ENCODE measurements at places on chromosomes 4 and X.

- no peak for DNase-seq
Observed at GRCh38 chr4:32858971-32859370, 2138.8 kb downstream of the PCDH7 start.

DNA sequence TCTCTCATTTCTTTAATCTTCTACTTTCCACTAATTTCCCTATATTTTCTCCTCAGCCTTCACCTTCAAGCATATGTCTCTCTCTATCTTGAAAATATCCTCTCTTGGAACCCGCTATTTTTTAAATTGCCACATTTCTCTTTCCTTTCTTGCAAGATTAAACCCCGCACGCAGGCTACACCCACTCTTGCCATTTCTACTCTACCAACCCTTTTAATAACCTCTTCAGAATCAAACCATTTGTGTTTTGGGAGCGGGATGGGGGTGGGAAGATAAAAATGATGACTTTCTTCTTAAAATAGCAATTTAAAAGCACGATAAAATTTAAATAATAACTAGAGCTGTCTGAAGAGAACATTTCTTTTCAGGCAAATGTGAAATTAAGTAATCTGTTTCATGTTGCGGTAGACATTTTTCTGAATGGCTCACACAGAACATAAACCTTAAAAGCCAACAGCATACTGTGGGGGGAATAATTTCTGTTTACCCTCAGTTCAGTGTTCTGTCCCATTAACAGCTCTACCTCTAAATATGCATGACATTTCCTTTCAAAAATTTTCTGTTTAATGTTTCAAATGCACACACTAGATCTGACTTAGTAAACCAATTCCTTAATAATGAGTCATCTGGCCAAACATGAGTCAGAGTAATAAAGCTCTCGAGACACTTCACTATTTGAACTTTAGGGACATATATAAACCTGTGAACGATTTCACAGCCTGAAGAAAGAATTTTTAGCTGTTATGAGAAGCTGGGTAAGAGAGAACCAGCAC lies 20.5 kb downstream of the ARSJ start:
- DNase-seq = no peak

- no peak for DNase-seq
Observed at GRCh38 chr4:60241866-60242265, 958.3 kb upstream of the ADGRL3 start.

GRCh38 chr4:139851133-139851532 lies 185.5 kb downstream of the MGST2 start:
- DNase-seq = no peak

DNA sequence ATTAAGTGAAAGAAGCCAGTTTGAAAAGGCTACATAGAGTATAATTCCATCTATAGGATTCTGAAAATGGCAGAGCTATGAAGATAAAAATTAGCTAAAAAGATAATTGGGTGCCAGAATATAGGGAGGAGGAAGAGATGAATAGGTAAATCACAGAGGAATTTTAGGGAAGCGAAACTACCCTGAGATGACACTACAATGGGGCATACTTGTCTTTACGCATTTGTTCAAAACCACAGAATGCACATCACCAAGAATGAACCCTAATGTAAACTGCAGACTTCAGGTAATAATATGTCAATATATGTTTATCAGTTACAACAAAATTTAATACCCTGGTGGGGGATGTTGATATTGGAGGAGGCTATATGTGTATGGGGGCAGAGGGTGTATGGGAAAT lies 1342.9 kb downstream of the ADGRL3 start:
- DNase-seq = no peak

- DNase-seq = peak; percentile 1
Observed at GRCh38 chrX:66638591-66639500, at the start of gene EDA2R. EDA2R (minus strand) TSS chrX:66639078; CDS start chrX:66616020, 23,058 bp downstream.

- no peak for DNase-seq
Observed at GRCh38 chrX:153820601-153821000, 9.7 kb downstream of the PDZD4 start.

DNA sequence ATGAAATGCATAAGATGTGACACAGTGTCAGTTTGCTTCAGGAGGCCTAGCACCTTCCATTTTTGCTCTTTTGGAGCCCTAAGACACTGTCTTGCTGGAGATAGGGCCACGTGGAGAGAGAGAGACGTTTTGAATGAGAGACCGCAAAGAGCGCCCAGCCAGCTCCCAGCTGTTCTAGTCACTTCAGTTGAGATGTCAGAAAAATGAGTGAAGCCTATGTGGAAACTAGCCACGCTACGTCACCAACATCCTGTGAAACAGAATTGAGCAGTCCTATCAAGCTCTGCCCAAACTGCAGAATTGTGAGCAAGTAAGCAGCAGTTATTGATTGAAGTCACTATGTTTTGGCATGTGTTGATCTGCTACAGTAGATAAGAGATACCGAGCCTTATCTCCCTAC lies 13.1 kb downstream of the GPR82 start:
- DNase-seq = no peak

DNA sequence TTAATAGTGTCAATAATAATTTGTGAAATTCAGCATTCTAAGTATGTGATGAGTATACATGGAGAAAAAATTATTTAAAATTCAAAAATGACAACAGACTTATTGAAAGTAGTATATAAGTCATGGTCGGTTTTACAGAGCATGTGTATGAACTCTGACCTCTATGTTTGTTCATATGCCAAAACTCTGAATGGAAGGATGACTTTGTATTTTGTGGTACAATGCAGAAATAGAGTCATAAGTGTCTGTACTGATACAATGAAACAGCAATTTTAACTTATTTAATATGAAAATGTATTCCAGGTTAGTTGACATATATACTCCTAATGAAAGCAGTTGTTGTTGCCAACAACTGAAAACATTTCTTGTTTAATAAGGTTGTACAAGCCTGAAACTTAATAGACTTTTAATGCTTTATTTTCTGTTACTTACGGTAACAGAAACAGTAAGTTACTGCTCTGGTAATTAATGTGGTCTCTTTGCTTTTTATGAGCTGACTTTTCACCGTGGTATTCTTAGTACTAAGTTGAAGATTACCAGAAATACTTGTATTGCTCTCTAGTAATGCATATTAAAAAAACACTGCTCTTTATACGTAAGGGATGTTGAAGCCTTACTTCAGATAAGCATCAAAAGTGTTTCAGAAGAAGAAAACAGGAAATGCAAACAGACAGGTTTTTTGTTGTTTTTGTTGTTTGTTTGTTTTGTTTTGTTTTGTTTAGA lies 1.9 kb downstream of the UBE2K start:
- DNase-seq = no peak

- DNase-seq = no peak
Observed at GRCh38 chr4:90318193-90318592, 191.0 kb downstream of the CCSER1 start.

- no peak for DNase-seq
Observed at GRCh38 chrX:151153086-151153485, 23.3 kb upstream of the GPR50 start.

GRCh38 chrX:15908603-15909290 lies 54.1 kb upstream of the AP1S2 start:
- DNase-seq = no peak
